ENCODE measurements at places on chromosomes 5 and 9.
A peak's percentile ranks its signal among the peaks of the same experiment; 100 is the strongest.

DNA sequence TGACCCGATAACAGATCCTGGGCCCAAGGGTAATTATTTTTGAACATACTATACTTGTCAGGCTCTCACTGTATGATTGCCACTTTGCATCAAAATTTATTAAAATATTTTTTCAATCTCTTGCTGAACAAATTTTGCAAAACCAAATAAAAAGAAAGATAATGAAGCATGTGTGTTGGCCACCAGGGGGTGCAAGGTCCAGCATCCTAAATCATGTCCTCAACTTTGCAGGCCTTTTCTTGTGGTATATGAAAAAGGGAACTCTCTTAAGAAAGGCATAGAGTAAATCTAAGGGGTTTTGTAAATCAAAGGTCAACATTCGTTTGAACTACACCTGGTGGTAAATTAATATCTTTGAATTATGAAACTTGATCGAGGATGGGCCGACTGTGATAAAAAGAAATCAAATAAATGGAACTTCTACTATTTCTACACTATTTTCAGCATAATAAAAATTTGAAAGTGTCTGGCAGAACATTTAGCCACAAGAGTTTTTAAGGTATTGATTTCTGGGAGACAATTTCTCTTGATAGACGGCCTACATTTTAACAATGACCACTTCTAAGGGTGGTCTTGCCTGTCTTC is 676.5 kb downstream of the DMRTA1 start:
- DNase-seq: peak; percentile 0

GRCh38 chr9:6230037-6230780 is 14.6 kb downstream of the IL33 start:
- DNase-seq: no peak

DNA sequence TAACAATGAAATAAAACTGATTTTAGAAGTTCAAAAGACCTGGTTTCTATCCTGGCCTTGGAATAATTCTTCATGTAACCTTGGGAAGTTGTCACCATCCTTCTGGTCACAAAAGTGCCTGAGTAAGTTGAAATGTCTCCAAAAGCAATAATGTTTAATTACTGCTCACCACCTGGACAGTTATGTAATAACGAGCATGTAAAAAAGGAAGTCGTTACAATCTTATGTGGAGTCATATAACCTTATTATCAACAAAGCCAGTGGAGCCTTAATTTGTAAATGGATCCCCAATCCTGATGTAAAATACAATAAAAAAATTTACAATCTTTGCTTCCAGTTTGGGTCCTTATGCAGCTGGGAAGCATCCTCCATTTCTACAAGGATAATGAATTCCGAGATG is 64.2 kb upstream of the GPR151 start:
- no peak for DNase-seq

- peak; percentile 92 for DNase-seq
Measured at GRCh38 chr9:127224883-127225739, 39.5 kb upstream of the GARNL3 start.

GRCh38 chr5:174236070-174236469 is 190.6 kb downstream of the NSG2 start:
- no peak for DNase-seq

DNA sequence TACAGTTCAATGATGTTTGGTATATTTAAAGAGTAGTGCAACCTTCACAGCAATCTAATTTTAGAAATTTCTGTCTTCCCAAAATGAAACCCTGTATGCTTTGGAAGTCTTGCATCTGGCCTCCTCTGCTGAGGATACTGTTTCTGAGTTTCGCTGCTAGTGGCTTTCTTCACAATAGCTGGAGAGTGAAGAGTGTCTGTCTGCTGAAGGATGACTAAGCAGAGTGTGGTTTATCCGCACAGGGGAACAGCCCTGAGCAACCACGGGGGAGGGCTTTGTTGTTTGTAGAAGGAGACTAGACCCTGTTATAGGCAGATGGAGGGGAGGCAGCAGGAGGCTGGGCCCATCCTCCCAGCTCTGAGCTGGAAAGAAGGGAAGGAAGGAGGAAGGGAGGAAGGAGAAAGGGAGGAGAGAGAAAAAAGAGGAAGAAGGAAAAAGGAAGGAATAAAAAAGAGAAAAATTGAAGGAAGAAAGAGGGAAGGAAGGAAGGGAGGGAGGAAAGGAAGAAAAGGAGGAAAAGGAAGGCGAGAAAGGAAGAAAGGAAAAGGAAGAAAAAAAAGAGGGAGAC is 10.5 kb upstream of the IRX2 start:
- no peak for DNase-seq

GRCh38 chr9:22047596-22047995 is 38.5 kb upstream of the CDKN2B start:
- DNase-seq: no peak

DNA sequence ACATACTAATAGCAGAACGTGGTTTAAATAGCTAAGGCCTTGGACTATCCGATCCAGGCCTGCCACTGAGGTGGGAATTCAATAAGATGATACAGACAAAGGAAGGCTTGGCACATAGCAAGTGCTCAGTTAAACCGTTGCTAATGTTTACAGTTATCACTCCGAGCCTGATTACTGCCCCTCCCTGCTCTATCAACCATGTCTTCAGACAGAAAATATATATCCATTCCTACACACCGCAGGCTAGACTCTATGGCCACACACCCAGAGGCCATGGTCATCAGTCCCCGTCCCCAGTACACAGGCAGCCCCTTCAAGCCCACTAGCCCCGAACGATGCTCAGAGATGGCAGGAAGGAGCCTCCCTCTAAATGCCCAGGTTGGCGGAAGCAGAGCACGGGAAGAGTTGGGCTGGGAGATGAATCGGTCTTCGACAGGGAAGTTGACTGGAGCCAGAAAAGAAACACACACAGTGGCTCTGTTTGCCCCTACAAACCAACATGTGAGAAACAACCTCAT is 49.7 kb upstream of the STXBP1 start:
- DNase-seq: no peak

DNA sequence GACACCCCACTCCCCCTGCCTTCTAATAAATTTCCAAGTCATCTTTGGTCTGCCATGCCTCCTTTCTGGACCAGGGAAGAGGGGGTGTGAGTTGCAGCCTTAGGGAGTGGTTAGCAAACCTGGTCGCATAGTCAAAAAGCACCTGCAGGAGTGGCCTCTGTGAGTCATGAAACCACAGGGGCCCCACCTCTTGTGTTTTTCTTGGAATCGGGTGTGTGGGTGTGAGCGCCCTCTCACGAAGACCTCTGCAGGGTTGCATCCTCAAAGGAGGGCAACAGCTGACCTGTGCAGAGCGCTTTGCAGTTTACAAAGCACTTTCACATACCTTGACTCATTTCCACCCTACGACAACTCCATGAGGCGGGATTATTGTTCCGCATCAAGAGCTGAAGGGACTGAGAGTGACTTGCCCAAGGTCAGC is 36.8 kb upstream of the TEX48 start:
- peak; percentile 98 for DNase-seq

- DNase-seq: no peak
Measured at GRCh38 chr5:83426855-83427254, 44.7 kb upstream of the VCAN start.

DNA sequence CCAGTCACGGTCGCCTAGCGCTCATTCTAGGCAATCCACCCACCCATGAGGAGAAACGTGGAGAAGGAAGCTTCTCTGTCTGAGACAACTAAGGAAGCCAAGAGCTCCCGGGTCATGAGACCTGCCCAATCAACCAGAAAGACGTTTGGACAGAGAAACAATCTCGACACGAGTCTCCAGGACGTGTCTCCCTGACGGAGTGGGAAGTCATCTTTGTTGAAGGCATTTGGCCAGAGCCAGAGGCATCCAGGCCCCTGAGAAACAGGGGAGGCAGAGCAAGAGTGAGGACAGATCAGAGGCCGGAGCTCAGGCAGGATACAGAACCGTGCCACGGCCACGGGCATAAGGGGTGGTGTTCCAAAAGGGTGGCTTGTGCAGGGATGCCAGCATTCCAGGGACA is 479.0 kb downstream of the SPATA31A7 start:
- DNase-seq: no peak

GRCh38 chr9:88438811-88439210 is 50.6 kb downstream of the SPIN1 start:
- no peak for DNase-seq

GRCh38 chr5:147930769-147931168 is 24.4 kb upstream of the C5orf46 start:
- DNase-seq: no peak

DNA sequence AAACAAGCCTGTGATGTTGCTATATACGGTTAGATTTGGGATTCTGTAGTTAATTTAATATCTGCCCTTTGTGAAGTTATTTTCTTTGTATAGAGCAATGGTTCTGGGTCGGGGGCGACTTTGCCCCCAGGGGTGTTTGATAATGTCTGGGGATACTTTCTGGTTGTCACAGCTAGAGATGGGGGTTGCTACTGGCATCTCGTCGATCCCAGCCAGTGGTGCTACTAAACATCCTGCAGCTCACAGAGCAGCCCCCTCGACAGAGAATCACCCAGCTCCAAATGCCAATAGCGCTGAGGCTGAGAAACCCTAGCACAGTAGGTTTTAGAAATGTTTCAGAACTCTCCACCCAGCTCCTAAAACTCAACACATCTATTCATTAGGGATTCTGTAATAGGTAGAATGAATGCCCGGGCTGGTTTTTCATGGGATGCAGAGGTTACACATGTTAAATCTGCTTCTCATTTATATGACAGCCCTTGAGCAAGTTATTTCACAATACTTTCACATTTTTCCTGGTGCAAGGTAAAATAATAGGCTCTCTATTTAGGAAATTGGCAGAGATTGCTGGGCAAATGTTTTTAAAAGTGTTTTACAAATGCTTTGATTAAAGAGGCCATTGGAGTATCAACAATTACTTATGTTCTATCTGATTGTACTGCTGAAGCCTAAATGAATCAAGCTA is 75.2 kb upstream of the CTSL start:
- no peak for DNase-seq

DNA sequence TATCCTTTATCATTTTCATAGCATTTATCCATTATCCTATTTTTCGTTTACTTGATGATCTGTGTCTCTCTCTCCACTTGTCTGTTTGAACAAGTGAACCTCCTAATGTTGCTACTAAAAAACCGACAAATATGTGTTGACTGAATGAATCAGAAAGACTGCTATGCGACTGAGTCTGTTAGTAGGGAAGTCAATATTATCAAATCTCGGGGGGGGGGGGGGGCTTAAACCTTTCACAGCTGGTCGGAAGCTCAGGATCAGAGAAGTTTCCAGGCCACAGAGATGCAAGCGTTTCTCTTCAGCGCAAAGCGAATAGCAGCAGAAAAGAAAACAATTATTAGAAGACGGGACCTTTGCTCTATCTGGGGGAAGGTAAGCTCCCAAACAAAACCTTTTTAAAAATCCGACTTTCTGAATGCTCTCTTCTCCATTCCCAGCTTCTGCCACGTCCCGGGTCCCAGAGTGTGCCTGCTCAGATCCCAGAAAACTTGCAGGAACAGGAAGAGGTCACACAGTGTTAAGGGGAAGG is 412 bp downstream of the RIOK2 start:
- DNase-seq: peak; percentile 25

DNA sequence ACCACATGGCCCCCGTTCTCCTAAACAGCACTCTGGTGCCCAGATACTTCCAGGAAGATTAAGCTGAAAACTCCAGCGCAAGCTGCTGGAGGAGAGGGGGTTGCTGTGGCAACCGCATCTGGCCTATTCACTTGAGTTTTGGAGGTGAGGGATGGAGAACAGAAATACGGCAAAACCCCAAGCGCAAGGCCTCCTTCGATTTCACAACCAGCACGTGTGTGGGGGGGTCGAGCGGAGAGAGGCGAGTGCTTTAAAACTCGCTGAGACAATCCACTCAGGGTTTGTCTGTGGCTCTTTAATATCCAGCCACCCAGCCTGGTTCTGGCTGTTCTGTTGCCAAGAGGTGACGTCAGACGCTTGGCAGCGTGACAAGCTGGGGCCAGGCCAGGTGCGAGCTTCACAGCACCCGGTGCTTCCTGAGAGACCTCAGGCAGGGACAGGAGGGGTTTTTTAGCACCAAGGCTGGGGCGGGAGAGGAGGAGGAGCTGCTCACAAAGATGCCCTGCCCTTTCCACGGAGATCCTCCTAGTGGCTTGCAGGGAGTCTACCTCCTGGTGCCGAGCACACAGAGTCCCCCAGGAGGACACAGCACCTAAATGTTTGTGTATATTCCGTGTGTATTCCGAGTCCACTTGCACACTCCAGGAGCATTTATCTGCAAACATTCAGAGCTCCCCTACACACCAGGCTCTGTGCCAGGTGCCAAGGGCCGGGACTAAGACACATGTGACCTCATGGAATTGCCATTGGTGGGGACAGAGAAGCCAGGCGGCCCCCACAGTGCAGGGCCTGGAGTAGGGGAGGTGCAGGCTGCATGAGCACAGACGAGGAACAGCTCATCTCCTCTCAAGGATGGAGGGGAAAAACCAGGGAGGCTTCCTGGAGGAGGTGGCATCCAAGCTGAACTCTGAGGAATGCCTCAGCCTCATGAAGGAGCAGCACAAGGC is 194.6 kb downstream of the OLFM1 start:
- no peak for DNase-seq

DNA sequence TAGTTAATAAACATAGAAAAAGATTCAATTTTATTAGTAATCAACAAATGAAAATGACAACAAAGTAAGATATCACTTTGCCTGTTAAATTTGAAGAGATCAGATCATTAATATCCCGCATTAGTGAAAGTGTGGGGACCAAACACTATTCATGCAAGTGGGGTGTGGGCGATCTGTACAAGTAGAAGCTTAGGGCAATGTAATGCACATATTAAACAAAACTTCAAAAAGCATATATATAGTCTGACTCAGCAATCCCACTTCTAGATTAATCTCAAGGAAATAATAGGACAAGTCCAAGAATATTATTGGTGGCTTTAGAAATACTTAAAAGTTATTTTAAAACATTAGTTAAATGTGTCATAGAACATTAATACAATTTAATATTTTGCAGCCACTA is 188.5 kb downstream of the LRRC70 start:
- DNase-seq: no peak

GRCh38 chr5:175444060-175444904 is at the start of gene DRD1:
Gene DRD1, minus strand, starts transcription at chr5:175444182. Its CDS starts 1,083 bp downstream, at chr5:175443099.
- peak; percentile 43 for DNase-seq

DNA sequence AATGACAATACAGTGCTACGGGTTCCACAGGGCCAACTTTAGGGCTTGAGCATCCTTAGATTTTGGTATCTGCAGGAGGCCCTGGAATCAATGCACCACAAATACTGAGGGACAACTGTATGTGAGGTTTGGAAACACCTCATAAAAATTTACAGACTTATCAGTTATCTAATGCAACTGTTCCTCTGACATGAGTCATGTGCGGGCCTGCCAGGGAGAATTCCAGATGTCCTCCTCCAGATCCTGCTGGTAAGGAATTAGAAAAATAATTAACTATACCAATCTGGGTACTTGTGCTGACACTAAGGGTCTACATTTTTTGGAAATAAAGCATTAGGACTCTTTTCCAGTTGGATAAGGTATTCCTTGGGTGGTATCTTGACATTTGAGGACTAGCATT is 333.3 kb downstream of the ARRDC3 start:
- no peak for DNase-seq

All from activated CD4-positive, alpha-beta T cell treated with anti-CD3 and anti-CD28 coated beads, Interleukin-2, amount 50 U/mL, for 16 hours (primary cell).